Fibroblast of the aortic adventitia (primary cell): ENCODE measurements at places on chromosomes 16 and 17. TPM values are rescaled to one million over a fixed set of nuclear protein-coding genes. Genes with fewer than 3 reads are reported as not detected.

DNA sequence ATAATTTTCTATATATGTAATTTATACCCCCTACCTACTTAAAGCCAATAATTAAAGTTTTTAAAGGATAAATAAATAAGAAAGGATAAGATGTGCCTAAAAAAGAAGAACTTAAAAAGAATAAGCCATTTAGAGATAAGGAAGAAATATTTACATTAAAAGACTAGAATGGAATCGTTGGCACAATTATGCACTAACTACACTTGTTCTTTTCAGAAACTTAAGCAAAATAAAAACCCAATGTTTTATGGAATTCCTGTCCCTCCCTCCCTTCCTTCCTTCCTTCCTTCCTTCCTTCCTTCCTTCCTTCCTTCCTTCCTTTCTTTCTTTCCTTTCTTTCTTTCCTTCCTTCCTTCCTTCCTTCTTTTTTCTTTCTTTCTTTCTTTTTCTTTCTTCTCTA is 4.5 kb upstream of the KRTAP4-6 start:
- DNase-seq, result no peak

GRCh38 chr17:892958-893357 is 86.6 kb downstream of the NXN start:
- no peak for DNase-seq

DNA sequence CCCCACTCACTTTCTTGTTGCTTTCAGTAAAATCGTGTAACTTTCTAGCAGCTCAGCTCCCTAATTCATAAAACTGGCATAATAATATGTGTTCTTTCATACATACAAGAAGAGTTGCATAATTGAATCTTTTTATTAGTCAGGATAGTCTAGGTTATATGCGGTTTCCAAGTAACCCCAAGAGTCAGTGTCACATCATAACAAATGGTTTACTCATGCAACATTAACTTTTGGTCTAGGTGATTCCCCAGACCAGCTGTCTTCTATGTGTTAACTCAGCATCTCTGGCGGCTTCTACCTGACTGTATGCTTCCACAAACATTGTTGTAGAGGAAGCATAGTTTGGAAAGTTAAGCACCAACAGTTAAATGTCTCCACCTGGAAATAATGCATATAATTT is 1000.4 kb downstream of the CDH11 start:
- no peak for DNase-seq

DNA sequence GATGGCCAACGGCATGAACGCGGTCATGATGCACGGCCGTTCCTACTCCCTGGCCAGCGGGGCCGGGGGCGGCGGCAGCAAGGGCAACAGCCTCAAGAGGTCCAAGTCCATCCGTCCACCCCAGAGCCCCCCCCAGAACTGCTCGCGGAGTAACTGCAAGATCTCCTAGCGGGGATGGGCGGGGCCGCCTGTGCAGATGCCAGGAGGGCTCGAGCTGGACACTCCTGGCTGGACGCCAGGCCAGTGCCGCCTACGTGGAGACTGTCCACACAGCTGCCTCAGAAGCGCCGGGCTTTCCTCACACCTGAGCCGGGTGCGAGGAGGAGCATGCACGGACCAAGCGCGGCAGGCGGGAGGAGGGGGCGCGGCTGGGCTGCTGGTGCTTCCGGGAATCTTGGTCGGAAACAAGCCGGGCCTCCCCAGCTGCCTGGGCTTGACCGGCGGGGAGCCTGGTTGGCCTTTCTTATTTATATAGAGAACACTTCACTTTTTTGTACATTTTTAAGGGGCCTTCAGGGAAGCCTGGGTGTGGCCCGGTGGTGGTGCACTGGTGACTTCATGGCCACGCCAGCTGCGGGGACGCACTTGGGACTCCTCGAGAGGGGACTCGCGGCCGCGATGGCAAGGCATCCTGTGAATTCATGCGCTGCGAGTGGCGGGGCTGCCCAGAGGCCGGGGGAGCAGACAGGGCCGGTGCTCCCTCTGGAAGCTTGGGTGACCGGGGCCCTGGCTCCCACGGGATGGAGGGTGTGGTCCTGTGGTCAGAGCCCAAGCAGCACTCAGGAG is 3.1 kb upstream of the WFIKKN1 start:
- DNase-seq, result peak; percentile 18

DNA sequence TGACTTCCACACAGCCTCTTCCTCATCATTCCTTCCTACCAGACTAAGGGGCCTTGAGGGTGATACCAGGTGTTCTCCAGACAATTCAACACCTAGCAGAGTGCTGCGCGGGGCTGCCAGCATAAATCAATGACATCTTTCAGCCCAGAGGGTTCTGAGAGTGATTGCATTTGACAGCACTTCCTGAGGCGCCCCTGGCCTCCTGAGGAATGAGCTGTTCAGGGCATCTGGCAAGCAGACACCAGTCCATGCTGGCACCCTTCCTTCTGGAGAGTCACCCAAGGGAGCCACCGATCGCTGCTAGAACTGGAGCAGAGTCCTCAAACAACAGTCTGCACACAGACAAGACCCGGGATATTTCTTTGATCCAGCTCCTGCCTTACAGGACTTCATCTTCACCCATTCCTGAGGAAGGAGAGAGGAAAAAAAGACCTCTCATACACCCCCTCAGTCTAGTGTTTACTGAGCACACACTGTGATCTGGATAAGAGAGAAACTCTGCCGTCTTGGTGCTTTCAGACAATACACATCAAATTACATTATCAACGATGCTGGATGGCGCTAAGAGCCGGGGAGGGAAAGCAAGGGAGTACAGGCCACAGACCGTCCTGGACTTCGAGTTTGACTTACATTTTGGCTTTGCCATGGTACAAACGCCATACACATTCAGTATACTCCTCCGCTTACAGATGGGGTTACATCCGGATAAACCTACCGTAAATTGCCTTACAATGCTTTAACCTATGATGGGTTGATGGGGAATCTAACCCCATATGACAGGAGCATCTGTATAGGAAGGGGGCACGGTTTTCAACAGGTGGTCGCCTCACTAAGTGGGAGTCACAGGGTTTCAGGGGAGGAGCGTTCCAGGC is 23.0 kb downstream of the NPTX1 start:
- no peak for DNase-seq

DNA sequence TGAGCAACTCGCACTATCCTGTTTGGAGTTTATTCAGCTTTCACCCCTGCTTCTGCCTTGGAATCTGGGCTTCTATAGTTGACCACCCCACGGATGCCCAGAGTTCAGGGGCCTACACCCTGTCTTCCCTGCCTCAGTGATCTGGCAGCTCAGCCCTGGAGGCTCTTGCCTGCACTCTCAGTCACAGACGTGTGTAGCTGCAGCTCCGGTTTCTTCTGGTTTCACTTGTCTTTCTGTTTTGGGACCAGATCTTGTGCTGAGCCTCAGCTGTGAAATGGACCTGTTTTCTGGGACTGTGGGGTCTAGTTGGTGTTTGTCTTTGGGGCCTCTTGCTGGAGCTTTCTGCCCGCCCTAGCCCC is 5.8 kb downstream of the GPT2 start:
- no peak for DNase-seq

- DNase-seq, result no peak
These were observed at the start of gene C16orf89 for GRCh38 chr16:5065813-5066212. TSS of gene C16orf89 (minus strand) at chr16:5065956. CDS start at chr16:5065908, 48 bp downstream.

GRCh38 chr16:80687606-80688005 is 116.8 kb downstream of the CDYL2 start:
- no peak for DNase-seq

- DNase-seq, result peak; percentile 97
These were observed at the start of the genes POLR3K and SNRNP25 for GRCh38 chr16:53346-54236. TSS of gene POLR3K (minus strand) at chr16:53608. CDS start at chr16:53586, 22 bp downstream. TSS of gene SNRNP25 (plus strand) at chr16:53828. CDS start at chr16:54017, 189 bp downstream.

- DNase-seq, result no peak
These were observed 15.8 kb downstream of the ANKFY1 start for GRCh38 chr17:4247971-4248388.

GRCh38 chr17:62995377-62995885 is 29.4 kb downstream of the TANC2 start:
- DNase-seq, result peak; percentile 68

- DNase-seq, result no peak
These were observed 1.8 kb downstream of the ZC3H7A start for GRCh38 chr16:11794996-11795886.

- DNase-seq, result peak; percentile 2
These were observed 1070.0 kb downstream of the CDH11 start for GRCh38 chr16:64051824-64052223.

DNA sequence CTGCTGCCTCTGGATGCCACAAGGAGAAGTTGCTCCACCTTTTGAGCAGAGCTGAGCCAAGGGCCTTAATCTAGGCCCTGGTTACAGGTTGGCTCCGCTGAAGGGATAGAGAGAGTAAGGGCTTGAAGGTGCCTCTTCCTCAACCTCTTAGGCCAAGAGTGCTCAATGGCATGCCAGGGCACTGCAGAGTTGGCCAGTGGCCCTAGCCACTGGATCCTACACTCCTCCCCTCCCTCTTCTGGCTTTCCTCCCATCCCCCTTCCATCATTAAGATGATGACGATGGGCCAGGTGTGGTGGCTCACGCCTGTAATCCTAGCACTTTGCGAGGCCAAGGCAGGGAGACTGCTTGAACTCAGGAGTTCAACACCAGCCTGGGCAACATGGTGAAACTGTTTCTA is 50.5 kb downstream of the MYO18A start:
- DNase-seq, result no peak

- no peak for DNase-seq
These were observed 109.7 kb upstream of the CLEC3A start for GRCh38 chr16:77912617-77913016.

DNA sequence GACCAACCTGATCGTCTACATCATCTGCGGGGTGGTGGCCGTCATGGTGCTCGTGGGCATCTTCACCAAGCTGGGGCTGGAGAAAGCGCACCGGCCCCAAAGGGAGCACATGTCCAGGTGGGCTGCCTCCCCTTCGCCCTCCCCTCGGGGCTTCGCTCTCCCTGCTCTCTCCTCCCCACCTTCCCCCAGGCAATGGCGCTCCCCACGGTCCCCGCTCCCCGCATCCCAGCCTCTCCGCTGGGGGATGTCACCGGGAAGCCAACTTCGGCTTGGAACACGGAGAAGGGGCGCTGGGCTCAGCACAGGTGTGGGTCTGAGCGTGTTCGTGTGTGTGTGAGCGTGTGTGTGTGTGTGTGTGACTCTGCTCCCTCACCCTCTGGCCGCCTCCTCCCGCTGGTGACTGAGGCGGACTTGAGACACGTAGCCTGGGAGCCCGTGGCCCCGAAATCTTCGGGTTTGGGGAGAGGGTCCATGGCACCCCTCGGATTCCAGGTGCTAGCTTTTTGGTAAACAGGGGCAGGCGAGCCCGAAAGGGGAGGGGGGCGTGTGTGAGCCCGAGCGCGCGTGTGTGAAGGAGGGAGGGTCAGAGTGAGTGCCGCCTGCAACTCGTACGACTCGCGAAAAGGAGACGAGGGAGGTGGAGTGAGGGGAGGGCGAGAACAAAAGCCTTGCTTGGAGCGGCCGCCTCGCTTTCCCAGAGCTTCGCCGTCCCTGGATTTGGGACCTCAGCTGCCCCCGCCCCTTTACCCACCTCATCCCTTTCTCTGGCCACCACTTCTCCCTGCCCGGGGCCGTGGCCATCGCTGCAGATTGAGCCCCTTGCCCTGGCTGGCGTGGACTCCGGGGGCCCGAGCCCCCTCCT is 1.3 kb downstream of the SHISA9 start:
- DNase-seq, result no peak

- DNase-seq, result no peak
These were observed 153.8 kb downstream of the SOX9 start for GRCh38 chr17:72274614-72275013.

GRCh38 chr16:87391324-87391949 is 699 bp upstream of the MAP1LC3B start:
- DNase-seq, result peak; percentile 27

GRCh38 chr16:20887207-20887606 is 13.0 kb downstream of the DCUN1D3 start:
- no peak for DNase-seq

DNA sequence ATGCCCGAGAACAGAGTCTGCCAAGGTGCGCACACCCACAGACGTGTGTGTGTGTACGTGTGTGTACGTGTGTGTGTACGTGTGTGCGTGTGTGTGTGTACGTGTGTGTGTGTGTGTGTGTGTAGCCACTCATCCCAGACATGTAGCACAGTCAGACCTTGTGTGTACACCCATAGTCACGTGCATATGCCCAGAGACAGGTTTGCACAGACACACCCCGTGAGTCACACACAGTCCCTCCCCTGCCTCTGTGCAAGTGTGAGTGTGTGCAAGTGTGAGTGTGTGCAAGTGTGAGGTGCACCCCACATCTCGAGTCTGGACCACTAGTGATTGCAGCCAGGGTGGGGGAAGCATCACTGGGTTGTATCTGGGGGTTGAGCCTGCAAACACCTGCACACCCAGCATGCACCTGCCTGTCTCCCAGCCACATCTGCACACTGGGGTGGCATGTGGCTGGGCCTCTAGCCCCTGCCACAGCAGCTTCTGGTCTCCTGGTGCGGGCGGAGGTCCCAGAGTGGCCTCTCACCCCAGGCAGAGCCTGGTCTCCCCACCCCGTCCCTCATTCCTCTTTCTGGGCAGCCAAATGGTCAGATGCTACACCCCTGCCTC is 23.6 kb downstream of the BAHCC1 start:
- peak; percentile 58 for DNase-seq

Gene RNFT1
- 9.6 and 15.0 TPM in 2 replicates for total RNA-seq

Gene LAT
- total RNA-seq, result 1.1 and 1.9 TPM in 2 replicates

Gene TEX14
- total RNA-seq, result not detected in 2 replicates

Gene TMC7
- total RNA-seq, result 0.41 and 1.5 TPM in 2 replicates

Gene YBX2
- total RNA-seq, result not detected in 2 replicates

Gene CFDP1
- total RNA-seq, result 47.0 and 108 TPM in 2 replicates

Gene CACNG1
- total RNA-seq, result not detected in 2 replicates

Gene TPPP3
- 0.74 and 0.99 TPM in 2 replicates for total RNA-seq

Gene FBXW10B
- total RNA-seq, result 0.27 TPM in 1 of 2 replicates, not detected in the other

Gene TMEM170A
- total RNA-seq, result 7.0 and 13.6 TPM in 2 replicates
